ENCODE measurements at places on chromosomes 6 and 20.

GRCh38 chr20:2429051-2429450 is 41.5 kb downstream of the SNRPB start:
- DNase-seq: no peak

- no peak for DNase-seq
Observed at GRCh38 chr20:37853823-37854375, 49.0 kb upstream of the VSTM2L start.

GRCh38 chr6:14009431-14009830 is 84.7 kb downstream of the RNF182 start:
- DNase-seq: no peak

DNA sequence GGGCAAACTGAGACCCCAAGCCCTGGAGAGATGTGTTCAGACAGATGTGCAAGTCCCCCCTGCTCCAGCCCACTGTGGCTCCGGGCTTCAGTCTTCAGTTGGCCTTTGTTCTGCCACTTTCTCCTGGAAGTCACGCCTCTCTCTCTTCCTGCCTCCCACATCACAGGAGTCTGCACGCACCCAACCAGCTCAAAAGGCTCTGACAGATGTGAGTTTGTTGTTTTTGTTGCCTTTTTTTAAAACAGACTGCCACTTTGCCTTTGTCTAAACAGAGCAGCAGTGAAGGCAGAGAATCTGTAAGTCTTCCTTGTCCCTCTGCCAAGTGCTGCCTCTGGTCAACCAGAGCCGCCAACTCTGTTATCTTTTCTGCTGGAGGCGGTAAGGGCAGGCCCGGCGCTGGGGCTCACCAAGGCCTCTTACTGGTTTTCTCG is 149.7 kb downstream of the TFAP2C start:
- DNase-seq: no peak

GRCh38 chr20:44456611-44457010 is 19.1 kb upstream of the TTPAL start:
- DNase-seq: no peak

- no peak for DNase-seq
Observed at GRCh38 chr6:14620522-14620921, 502.9 kb downstream of the CD83 start.

DNA sequence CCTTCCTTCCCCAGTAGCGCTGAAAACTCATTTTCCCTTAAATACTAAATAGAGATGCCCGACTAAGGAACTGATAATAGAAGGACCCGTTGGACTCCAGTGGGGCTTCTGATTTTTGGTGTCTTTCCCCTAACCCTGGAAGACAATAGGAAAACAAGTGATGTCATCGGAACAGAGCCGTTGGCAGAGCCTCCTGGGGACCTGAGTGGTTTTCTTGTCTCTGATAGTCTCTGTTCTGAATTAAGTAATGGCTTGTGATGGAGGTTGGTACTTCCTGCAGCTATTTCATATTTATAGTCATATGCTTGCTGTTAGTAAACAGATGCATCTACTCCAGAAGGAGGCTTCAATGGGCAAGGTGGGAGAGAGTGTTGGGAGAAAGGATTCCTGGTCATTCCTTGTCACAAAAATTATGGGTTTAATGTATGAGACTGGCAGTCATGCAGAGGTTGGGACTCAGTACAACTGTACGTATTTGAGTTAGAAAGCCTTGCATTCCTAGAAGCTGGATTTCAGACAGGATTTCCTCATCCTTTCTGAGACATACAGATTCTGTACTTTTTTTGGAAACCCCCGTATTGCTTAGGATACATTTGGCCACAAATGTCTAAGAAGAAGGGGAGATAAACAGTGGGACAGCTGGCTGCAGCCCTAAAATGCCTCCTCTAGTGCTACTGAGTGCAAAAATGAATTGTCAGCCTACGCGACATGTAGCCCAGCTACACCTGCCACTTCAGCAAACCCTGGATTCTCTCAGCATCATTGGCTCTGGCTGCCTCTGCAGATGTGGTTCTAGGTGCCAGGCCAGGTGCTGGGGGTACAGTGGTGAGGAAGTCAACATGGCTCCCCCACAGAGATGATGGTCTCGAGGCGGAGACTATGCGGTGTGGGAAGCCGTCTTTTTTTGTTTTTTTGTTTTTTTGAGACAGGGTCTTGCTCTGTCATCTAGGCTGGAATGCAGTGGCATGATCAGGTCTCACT is 38.1 kb downstream of the CDS2 start:
- no peak for DNase-seq

DNA sequence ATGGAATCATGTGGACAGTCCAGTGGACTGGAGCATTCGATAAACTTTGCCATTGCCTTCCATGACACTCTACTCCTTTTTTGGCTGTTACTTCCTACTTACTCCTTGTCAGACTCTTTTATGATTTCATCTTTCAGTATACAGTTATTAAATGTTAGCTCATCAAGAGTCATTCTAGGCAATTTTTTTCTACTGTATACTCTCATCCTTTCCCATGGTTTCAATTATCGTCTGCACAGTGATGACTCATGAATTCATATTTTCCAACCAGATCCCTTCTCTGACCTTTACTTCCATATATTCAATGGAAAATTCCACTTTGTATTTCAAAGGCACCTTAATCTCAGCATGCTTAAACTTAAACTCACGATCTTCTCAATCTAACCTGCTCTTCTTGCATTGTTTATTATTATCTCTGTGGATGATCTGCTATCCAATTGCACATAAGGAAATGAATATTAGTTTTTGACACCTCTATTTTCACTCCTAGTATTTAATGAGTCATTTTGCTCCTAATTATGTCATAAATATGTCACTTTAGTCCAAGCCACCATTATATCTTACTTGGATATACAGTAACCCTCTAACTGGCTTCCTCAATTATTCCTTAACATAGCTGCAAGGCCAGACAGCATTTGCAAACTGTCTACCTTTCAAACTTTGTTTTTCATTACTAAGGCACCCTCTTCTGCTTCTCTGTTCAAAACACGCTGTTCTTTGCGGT is 427.5 kb downstream of the PHF3 start:
- no peak for DNase-seq

DNA sequence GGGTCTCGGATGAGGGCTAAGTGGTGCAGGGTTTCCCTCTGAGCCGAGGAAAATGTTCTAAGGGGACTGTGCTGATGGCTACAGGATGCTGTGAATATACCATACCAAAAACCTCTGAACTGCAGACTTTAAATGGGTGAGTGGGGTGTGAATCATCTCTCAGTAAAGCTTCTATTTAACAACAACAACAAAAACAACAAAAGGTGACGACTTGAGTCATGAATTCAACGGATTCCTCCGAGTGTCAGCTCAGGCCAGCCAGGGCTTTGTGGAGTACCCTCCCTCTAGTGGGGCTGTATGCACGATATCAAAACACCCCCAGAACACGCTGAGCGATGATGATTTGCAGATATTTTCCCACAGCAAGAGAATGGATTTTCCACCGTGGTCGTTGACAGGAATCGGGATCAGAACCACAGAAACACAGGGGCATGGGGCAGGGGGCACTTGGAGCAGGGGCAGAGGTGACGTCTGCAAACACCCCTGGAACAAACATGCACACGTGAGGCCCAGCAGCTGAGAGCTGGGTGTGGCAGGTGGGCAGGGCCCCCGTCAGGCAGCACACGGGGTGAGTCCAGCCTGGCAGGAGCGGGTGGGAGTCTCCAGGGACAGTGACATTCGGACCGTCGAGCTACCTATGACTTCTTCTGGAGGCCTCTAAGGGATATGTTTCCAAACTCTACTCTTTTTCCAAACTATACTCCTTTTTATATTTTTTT is 38.6 kb downstream of the SLC2A4RG start:
- DNase-seq: no peak

DNA sequence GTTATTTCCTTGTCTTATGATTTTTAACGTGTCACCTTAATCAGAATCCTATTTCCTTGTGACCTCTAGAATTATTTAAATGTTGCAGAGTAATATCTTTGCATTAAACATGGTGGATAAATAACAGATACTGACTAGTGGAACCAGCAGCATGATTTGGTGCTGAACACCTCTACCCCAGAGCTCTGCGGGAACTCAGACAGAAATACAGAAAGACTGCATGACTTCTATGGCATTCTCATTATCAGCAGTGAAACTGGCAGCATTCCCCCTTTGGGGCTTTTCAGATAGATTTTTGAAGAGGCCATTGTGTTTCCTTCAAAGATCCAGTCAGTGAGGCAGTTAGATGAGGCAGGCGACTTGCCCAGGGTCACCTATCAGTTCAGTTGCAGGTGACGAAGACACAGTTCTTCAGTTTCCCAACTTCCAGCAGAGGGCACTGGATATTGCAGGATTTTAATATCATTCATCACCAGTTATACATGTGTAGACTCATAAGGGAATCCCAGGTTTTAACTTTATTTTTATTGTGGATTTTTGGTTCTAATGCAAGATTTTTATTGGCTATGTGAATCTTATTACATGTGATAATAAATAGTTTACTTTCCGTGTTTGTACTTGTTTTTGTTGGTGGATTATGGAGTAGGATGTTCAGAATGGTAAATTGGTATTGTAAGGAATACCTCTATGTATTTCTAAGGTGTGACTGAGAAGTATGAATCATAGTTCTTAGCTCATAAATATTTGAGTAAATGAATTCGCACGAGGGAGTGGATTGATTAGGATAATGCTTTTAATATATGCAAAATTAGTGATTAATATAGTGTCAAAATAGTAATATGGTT is 81.3 kb downstream of the AFDN start:
- no peak for DNase-seq

DNA sequence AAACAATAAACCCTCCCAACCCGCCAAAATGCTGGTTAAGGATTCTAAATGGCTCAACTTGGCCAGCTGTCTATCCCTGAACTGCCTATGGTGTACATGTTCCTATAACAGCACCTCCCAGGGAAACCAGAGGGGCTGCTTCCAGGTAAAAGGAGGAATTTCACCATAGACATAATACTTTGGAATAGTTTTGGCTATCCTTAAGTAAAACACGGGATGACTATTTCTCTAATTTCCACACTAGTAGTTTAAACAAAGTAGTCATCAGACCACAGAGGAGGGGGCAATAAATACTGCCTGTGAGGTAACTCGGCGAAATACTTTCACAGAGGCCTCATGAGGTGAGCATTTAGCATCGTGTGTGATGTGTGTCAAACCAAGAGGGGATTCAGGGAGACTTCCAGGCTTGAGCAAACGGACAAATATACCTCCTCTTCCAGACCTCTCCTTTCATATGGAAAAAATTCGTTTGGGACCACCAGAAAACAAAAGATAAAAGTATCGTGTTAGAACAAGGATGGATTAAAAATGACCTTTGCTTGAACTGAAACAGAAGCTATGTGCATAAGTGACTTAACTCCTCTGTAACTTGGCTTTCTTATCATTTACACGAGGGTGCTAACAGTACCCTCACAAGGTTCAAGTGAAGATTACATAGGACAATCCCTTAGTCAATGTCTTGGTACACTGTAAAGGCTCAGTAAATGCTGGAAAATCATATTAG is 1.0 kb upstream of the XRN2 start:
- DNase-seq: no peak

DNA sequence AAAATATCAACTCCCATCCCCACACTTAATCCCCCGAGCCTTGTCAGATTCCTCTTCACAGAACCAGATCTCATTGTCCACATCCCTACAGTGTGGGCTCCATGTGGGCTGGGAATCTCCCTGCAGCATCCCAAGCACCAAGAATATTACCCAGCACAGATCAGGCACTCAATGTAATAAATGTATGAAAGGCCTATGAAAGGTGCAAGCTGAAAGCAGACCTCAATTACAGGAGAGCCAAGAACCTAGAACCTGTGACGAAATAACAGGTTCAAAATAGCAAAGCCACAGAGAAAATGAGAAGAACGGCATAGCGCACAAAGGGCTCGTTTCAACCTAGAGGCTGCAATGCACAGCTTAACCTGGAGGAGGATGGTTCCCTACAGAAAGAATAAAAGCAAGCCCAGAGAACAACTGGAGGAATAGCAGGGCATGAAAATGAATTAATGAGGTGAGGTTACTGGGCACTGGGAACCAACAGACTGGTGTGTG is 3.1 kb downstream of the SLC23A2 start:
- DNase-seq: no peak

- no peak for DNase-seq
Observed at GRCh38 chr6:25320459-25320858, 41.3 kb downstream of the CARMIL1 start.

DNA sequence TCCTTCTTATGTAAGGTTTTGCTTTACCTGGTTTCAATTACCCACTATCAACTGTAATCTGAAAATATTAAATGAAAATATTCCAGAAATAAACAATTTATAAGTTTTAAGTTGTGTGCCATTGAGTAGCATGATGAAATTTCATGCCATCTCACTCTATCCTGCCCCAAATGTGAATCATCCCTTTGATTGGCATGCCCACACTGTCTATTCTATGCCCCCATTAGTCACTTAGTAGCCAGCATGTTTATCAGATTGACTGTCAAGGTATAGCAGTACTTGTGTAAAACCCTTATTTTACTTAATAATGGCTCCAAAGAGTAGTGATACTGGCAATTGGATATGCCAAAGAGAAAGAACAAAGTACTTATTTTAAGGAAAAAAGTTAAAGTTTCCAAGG is 403.8 kb downstream of the ADGRB3 start:
- DNase-seq: no peak

DNA sequence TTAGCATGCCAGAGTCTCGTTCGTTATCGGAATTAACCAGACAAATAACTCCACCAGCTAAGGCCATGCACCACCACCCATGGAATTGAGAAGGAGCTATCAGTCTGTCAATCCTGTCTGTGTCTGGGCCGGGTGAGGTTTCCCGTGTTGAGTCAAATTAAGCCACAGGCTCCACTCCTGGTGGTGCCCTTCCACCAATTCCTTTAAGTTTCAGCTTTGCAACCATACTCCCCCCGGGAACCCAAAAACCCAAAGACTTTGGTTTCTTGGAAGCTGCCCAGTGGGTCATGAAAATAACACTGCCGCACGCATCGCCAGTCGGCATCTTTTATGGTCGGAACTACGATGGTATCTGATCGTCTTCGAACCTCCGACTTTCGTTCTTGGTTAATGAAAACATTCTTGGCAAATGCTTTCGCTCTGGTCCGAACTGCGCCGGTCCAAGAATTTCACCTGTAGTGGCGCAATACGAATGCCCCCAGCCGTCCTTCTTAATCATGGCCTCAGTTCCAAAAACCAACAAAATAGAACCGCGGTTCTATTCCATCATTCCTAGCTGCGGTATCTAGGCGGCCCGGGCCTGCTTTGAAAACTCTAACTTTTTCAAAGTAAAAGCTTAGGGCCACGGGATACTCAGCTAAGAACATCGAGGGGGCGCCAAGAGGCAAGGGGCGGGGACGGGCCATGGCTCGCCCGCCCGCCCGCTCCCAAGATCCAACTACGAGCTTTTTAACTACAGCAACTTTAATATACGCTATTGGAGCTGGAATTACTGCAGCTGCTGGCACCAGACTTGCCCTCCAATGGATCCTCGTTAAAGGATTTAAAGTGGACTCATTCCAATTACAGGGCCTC is 1958.5 kb upstream of the DEFB115 start:
- DNase-seq: no peak

Measured in CD4-positive, alpha-beta T cell treated with Interleukin-4 for 1 hour (primary cell).